Myocyte (in vitro differentiated cells): ENCODE measurements at places on chromosomes 2 and 18.

DNA sequence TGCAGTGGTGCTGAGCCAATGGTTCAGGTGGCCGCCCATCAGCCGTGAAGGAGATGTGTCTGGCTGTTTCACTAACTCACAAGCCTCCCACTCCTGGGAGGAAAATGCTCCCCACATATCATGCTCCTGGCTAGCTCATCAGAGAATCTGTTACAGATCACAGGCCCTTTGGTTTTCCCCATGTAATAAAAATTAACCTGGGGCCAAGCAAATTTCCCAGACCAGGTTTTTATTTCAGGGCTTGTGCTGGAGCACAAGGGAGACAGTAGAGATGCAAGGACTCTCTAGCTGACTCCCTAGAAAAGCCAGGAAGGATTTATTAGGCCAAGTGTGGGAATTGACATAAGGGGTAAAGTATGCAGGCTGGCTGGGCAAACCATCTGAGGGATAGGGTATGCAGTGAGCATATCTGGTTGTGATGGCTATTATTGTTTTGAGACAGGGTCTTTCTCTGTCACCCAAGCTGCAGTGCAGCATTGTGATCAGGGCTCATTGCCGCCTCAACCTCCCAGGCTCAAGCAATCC lies 40.6 kb upstream of the CCBE1 start:
- DNase-seq = peak; percentile 50

DNA sequence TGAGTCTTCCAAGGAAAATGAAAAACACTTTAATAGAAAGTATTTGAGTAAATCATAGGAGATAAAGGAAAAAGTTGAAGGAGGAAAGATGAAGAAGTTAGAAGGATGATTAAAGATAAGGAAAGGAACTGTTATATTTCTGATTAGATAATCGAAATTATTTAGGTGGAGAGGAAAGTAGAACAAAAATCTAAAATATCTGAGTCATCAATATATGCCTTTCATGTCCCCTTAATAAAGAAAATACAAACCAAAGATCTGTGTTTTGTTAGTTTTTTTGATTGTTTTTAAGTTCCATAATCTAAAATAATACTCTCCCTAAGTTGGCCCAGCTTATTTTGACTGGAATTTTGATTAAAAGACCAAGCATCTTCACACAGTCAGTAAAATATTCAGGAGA lies 412.9 kb upstream of the DDX18 start:
- DNase-seq = no peak

DNA sequence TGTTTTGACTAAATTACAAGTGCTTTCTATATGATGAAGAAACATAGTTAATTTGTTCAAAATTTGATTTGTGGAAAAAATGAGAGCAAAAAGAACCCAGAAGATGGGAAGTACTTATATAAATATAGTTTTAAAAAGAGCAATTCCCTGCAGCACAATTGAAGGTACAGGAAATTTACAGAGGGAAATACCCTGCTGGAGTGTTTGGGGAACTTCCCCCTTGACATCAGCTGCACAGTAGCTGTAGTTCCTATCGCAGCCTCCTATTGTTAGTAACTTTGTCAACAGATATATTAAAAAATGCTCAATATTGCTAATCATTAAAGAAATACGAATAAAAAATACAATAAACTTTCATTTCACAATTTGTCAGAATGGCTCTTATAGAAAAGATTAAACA lies 1118.8 kb upstream of the ZEB2 start:
- no peak for DNase-seq

- no peak for DNase-seq
These were observed 14.9 kb downstream of the MAL start for GRCh38 chr2:95040426-95040825.

GRCh38 chr18:47420130-47420529 lies 168.7 kb upstream of the SKOR2 start:
- no peak for DNase-seq

DNA sequence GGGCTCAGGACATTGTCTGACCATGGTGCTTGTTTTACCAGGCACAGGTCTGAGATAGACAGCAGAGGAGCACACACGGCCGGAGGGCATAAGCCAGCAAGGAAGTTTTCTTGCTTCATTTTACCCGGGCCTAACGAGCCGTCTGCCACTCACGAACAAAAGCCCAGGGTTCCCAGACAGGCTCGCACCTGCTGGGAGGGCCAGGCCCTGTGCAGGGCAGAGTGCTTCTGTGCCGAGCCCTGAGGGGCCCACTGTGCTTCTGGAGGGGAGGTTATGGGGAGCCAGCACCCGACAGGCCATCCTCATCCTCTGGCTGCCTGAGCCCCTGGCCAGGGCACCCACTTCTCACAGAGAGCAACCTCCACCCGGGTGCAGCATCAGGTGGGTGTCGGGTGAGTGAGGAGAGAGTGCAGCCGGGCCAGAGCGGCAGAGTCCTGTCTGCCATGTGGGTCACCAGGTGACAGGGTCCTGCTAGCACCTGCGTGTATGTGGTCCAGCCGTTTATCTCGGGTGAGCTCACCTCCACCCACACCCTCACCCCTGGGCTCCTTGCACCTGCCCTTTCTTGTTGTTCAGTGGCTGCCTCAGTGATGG lies 297.9 kb downstream of the NDUFA10 start:
- no peak for DNase-seq

- DNase-seq = no peak
These were observed 271.8 kb downstream of the NEDD4L start for GRCh38 chr18:58315739-58316215.

DNA sequence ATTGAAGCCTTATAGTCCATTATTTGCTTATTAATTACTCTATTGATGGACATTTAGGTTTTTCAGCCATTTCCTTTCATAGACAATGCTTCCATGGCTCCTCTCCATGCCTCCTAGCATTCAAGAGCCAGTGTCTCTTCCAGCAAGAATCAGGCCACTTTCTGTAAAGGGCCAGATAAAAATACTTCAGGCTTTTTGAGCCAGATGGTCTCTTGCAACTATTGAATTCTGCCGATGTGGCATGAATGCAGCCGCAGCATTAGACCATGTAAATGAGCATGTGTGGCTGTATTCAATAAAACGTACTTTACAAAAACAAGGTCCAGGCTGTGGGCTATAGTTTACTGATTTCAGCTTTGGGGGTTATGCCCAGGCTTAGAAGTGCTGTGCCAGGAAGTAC lies 38.5 kb downstream of the TRAF3IP1 start:
- no peak for DNase-seq

GRCh38 chr18:39772155-39772919 lies 2182.7 kb upstream of the PIK3C3 start:
- peak; percentile 59 for DNase-seq

DNA sequence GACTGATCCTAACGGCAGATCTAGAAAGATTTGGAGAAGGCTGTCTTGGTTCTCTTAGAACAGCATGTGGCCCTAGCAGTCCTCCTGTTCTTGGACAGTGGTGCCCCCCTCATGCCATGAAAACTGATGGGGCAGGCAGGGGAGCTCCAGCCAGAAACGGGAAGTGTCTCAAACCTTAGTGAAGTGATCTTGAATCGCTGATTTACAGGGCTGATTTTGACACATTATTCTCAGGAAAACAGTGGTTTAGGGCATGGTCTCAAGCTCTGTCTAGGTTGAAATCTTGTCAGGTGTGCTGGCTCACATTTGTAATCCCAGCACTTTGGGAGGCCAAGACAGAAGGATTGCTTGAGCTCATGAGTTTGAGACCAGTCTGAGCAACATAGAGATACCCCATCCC lies 37.8 kb downstream of the SRSF7 start:
- DNase-seq = no peak

GRCh38 chr18:37378336-37379010 lies 187.1 kb downstream of the CELF4 start:
- no peak for DNase-seq

DNA sequence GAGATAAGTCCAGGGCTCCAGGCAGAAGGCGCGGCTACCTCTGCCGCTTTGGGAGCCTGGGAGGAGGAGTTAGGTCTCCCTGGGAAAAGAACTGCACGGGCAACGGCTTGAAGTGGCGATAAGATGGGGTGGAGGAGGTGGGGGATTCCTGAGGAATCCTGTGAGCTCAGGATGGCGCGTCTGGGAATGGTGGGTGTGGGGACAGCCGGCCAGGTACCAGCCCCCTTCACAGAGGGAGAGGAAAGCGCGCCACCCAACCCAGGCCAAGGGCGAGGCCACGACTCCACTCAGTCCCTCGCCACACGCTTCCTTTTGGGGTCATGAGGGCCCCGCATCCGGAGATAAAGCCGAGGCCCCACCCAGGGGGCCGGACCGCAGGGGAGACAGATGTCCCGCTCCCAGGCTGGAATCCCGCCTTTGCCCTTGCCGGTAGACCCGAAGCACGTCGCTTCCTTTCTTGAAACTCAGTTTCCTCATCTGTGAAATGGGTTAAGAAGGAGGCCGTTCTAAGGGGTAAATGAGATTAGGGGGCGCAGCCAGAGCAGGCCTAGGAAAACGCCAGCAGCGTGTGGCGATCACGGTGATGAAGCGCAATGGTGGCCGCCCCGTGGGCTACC lies 1.7 kb upstream of the CTDSP1 start:
- peak; percentile 70 for DNase-seq

- no peak for DNase-seq
These were observed 299.7 kb downstream of the CDCA7 start for GRCh38 chr2:173654161-173654895.

DNA sequence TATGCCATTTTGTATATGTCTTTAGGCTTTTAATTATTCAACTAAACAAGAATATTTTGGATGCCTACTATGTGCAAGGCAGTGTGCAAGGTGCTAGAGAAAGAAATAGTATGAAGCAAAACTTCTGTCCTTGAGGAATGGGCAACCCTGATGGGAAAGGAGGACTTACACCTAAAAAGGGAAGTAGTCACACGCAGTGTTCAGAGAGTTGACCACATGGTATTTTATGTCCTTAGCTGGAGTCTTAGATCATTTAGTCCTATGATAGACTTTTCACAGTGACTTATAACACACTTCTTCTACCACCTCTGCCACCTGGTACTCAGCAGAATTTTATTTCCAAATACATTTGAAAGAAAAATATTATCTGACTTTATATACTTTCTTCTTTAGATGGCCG lies 291.6 kb downstream of the PLCL1 start:
- DNase-seq = no peak

DNA sequence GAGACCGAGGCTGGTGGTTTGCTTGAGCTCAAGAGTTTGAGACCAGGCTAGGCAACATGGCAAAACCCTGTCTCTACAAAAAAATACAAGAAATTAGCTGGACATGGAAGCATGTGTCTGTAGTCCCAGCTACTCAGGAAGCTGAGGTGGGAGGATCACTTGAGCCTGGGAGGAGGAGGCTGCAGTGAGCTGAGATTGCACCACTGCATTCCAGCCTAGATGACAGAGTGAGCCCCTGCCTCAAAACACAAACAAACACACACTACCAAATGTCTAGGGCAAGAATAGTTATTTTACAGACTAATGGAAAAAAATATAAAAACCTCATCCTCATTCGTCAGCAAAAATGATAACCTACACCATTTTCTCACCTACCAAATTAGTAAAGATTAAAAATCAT lies 15.3 kb downstream of the BUB1 start:
- no peak for DNase-seq

DNA sequence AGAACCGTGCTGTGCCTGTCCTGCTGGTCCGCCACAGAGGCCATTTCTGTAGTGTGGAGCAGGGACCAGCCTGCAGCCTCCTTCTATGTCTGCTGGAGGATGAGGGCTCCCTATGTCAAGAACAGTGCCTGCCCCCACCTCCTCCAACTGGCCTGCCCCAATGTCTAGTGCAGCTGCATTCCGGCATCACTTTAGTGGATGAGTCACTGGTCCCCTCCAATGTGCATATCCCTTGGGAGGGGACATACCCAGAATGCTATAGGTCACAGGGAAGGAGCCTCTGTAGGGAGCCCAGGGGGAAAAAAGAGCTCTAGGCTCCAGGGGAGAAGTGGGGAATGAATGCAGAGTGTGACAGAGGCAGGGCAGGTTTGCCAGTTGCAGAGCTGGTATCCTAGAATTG lies 219.6 kb downstream of the CELF4 start:
- DNase-seq = no peak

DNA sequence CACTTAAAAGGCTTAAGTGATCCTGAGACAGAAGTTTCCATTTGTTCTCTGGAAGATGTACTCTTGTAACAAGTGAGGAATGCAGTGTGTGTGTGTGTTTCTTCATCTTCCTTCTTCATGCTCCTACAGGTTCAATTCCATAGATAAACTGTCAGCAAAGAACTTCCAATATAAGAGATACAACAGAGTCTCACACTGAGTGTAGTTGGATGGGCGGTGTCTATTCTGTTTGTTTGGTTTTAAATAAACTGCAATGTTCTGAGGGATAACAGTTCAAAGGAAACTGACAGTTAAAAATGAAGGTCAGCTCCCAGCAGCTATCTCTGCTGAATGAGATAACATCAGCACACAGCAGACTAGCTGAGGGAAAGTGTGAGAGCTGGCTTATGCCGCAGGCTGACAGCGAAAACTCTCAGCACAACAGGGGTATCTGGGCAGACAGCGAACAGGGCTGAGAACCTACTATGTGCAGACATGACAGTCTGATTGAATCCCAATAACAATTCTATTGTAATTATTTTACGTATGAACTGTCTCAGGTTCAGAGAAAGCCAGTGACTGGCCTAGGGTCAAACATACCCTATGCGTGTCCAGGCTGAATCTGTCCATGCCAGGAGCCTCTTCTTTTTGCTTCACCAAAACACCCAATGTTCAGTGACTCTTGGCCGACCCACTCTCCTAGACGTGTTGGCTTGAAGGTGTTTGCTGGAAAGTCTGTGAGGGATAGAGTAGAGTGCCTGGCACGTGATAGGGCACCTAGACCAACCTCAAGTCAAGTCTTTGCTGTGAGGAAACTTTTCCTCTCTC lies 201.9 kb upstream of the TRIB2 start:
- DNase-seq = no peak
